Thymus (tissue), 14 donors: ENCODE measurements at places on chromosomes 6 and 20. TPM values are rescaled to one million over a fixed set of nuclear protein-coding genes. Genes with fewer than 3 reads are reported as not detected.

The ZBTB46 gene
- 5.8 TPM for total RNA-seq

The TMC2 gene
- not detected for total RNA-seq

DNA sequence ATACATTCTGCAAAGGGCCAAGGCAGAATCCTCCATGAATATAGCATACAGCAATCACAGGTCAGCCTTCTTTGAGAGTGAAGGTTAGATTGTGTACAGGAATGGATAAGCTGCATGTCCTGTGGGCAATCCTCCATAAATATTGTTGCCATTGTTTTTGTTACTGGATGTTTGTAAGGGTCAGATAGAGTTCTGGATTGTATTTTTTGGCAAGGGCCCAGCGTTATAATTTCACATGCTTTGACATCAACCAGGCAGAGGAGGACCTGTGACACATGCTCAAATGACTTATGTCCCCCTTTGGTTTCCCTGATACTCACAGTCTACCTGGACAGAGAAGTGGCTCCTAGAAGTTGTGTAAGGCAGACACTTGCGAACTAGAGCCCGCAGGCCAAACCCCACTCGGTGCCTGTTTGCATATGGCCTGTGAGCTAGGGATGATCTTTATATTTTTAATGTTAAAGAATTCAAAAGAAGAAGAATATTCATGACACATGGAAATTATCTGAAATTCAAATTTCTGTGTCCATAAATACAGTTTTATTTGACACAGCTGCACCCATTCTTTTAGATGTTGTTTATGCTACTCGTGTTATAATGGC is 5.4 kb downstream of the LY86 start:
- DNase-seq = no peak

GRCh38 chr20:20241976-20242375 is 125.9 kb upstream of the INSM1 start:
- no peak for DNase-seq

DNA sequence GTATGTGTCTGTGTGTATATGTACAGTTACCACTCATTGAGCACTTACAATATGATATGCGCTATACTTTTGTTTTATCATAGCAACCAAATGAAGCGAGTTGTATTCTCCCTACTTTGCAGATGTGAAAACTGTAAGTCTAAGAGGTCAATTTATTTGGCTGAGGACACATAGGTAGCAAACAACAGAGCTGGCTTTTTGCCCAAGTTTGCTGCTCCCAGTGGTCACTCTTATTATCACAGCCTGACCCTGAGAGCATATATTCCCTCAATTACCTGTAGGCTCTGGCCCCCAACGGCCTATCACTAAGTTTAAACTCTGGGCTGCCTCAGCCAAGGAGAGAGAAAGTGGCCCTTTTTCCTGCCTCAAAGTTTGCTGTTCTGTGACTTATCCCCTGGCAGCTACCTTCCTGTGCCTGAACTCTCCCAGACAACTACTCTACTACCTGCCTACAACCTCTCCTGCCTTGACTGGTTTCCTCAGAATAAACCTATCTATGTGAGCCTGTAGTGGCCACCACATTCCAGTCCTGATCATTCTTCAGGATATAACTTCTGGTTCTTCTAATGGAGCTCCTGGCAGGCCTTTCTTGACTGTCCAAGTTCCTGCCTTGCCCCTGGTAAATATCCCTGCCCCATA is 221.8 kb downstream of the FRK start:
- DNase-seq = no peak

DNA sequence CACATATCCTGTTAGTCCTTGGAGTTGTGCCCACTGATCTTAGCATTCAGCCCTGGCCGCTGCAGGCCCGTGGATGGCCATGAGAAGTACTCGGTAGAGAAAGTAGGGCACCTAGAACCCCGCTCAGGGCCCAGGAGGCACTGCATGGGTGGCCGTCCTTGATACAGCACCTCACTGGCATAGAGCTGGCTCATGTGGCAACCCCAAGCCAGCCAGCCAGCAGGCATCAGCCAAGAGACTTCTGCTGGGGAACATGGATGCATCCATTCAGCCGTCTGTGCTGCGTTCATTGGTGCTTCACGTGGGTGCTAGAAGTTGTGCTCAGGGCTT is 10.6 kb downstream of the PYGB start:
- DNase-seq = no peak
